Activated T-cell treated with anti-CD3 and anti-CD28 coated beads for 1 hour (primary cell): ENCODE measurements at places on chromosomes 3 and 15.
A peak's percentile ranks its signal among the peaks of the same experiment; 100 is the strongest.

GRCh38 chr3:114879059-114880031 lies 267.7 kb downstream of the ZBTB20 start:
- DNase-seq = no peak

GRCh38 chr3:63492464-63492863 lies 160.0 kb upstream of the SNTN start:
- DNase-seq = no peak

DNA sequence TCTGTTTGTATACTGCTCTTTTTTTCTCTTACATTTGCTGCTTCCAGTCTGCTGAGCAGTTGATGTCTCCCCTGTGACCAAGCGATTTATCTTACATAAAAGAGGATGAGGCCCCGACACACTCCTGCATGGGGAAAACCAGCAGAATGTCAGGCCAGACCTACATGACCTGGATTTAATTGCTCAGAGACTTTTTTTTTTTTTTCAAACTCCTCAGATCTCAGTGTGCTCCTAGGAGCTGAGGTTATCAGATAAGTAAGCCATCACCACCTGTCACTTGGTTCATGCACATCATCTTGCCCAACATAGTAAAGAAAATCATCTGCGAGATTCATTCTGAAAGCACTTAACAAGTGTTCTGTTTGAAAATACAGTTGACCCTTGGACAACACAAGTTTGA lies 163.1 kb downstream of the PLCL2 start:
- no peak for DNase-seq

DNA sequence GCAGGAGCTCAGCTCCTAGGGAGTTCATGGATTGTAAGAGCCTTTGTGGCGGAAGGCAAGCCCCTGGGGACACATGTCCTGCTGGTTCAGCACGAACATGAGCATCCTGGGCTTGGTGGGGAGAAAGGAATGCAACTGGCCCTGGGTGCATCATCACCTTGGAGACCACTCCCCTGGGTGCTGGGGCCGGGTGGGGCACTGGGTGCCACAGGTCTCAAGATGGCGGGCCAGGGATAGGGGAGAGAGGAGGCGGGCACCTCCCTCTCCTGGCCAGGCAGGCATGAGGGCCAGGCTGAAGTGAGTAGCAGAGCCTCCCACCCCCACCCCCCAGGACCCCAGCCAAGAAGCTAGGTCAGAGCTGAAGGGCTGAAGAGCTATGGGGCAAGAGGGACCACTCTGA lies 768 bp downstream of the PCBP4 start:
- no peak for DNase-seq

GRCh38 chr15:83114856-83115255 lies 7.4 kb downstream of the TM6SF1 start:
- no peak for DNase-seq

DNA sequence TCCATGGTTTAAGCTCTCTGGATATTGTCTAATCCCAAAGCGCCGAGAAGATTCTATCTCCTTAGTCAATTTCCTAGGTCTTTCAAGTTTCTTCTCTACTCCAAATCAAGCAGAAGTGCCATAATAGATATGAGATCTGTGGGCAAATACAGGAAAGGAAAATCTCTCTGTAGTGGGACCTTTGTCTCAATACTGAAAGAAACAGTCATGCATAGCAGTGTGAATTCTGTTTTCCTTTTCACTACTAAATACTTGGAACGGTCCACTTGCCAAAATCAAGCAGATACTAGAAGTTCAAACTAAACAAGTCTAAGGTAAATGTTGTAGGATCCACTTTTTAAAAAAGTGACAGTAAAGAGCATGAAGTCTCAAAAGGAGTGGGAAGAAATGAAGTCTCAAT lies 236.6 kb downstream of the ZMAT3 start:
- no peak for DNase-seq

DNA sequence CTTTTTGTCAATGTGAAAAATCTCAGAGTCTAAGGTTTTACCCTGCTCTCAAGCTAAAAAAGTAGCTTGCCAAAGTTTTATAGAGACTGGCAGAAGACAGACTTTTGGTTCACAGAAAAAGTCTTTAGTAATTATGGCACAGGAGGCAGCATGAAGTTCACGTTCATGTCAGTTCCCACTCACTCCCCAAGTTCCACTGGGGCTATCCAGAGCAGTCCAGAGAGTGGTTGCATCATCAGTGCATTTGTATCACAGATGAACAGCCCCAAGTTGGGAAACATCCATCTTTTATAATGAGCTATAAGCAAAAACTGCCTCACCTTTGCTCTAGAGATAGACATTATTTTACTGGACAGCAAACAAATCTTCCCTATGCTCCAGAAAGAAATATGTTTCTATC lies 454.1 kb upstream of the AGTR1 start:
- no peak for DNase-seq

- no peak for DNase-seq
Observed at GRCh38 chr3:8206971-8207617, 294.5 kb upstream of the LMCD1 start.

DNA sequence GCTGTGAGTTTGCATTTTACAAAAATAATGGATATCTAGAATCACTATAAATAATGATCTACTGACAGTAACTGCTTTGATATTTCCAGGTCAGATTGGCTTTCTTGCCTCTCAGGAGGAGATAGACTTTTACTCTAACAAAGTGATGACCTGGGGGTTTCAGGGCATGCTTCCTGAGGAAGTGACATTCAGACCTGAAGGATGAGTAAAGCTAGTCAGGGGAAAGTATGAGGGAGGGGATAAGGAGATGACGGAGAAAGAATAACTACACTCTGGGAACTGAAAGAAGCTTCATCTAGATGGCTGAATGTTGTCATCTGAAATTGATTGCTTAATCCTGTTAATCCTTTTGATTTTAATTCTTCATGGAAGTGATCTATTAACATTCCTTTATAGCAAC lies 32.2 kb downstream of the ARMC8 start:
- no peak for DNase-seq

- no peak for DNase-seq
Observed at GRCh38 chr3:59407425-59407824, 357.6 kb upstream of the CFAP20DC start.

- DNase-seq = peak; percentile 50
Observed at GRCh38 chr15:96356494-96357455, 26.3 kb downstream of the NR2F2 start.

DNA sequence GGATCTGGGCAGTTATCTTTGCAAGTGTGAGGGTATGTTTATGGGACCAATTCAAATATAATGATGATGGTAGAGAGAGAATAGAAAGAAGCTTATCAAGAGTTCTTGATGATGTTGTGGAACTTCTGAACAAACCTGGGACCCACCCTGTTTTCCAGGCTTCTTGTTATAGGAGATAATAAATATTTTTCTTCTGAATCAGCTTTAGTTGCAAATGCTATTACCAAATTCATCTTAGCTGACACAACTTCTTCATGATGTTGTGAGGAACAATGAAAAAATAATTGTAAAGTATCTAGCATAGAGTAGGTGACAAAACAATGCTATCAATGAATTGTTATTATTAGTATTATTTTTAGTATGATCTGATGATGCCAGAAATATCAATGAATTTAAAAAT lies 43.5 kb upstream of the PTX3 start:
- no peak for DNase-seq

GRCh38 chr3:77038468-77038929 lies 1.4 kb upstream of the ROBO2 start:
- DNase-seq = no peak

GRCh38 chr3:32483772-32484171 lies 18.9 kb downstream of the CMTM6 start:
- DNase-seq = no peak
